ENCODE measurements at places on chromosomes 3 and 15.

- DNase-seq = no peak
Observed at GRCh38 chr3:40308725-40309417, 636 bp upstream of the EIF1B start.

DNA sequence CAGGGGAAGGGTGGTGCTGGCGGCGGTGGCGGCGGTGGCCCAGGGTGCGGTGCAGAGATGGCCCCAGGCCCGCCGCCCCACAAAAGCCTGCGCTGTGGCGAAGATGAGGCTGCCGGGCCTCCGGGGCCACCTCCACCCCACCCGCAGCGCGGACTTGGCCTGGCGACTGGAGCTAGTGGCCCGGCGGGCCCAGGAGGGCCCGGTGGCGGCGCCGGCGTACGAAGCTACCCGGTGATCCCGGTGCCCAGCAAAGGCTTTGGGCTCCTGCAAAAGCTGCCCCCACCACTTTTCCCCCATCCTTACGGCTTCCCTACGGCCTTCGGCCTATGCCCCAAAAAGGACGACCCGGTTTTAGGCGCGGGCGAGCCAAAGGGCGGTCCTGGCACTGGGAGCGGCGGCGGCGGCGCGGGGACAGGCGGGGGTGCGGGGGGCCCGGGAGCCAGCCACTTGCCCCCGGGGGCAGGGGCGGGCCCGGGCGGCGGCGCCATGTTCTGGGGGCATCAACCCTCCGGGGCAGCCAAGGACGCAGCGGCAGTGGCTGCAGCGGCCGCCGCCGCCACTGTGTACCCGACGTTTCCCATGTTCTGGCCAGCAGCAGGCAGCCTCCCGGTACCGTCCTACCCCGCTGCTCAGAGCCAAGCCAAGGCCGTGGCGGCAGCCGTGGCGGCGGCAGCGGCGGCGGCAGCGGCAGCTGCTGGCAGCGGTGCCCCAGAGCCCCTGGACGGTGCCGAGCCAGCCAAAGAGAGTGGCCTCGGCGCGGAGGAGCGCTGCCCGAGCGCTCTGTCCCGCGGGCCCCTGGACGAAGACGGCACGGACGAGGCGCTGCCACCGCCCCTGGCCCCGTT is 1.6 kb downstream of the SKOR1 start:
- DNase-seq = no peak

GRCh38 chr3:128075522-128076482 is 23.6 kb downstream of the SEC61A1 start:
- peak; percentile 67 for DNase-seq

DNA sequence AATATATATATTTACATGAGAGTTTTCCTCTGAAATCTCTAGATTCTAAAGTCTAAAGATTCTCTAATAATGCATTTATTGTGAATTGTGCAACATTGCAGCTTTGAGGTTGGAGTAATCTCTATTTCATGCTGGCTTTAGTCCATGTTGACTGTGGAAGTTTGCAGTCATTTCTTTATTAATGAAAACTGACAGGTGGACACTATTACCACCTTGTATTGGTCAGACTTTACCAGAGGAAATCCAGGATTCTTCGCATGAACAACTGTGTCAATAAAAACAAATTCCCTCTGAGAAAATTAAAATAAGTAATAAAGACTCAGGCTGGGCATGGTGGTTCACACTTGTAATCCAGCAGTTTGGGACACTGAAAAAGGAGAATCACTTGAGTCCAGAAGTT is 274.1 kb downstream of the SHQ1 start:
- no peak for DNase-seq

DNA sequence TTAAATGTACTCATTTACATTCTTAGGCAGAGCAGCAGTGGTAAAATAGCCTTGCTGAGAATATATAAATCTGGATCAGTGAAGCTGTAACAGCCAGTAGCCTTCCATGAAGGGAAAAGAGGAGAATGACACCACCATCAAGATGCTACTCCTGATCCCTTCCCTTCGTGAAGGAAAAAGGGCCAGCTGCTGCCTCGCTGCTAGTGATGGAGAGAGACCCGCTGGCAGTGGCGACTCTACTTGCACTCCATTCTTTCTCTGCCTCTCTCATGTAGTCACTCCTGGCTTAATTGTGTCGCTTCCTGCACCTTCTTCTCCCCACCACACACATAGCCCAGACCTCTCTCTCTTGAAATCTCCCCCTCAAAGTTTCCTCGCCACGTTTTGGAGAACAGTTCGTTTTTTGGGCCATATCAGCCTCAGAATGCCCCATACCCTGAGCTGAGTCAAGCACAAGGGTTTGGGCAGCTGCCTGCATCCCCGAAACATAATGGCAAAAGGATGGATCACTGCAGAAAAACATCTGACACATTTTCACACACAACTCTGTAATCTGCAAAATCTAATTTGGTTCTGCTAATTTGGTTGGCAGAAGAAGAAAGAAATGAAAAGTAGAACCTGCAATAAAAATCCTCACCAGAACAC is 460.3 kb upstream of the IL12A start:
- no peak for DNase-seq
